ENCODE measurements at places on chromosomes 5 and 9. TPM values are rescaled to one million over a fixed set of nuclear protein-coding genes. Genes with fewer than 3 reads are reported as not detected.

GRCh38 chr5:7671381-7671993, 179.4 kb downstream of the CFAP90 start:
- DNase-seq: no peak

- DNase-seq: no peak
Observed at GRCh38 chr5:152246401-152246800, 158.7 kb downstream of the NMUR2 start.

DNA sequence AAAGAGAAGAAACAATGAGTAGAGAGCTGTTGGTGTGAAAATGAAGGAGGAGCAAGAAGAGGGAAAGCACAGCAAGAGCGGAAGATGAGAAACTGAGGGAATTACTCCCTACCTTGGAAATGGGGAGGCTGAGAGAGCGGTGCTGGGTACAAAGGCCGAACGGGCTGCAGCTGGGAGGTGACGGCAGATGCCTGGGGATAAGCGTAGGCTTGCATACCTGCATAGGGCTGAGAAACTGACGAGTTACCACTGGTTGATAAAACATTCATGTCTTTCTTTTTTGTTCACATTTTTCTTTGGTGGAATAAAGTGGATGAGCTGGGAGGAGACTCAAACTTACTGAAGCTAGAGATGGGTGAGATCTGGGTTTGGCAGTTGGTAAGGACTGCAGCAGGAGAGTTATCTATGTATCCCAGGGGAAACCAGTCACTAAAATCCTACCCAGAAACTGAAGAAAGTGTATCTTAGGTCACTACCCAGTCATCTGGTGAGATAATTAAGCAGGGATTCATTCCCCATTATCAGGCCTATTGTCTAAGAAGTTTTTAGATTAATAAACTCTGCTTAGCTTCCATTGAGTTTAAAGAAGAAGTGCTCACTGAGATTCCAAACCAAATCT, 34.8 kb downstream of the FKBP15 start:
- DNase-seq: no peak

PTGS1 gene
- total RNA-seq: 3.0 TPM

GRCh38 chr5:126106029-126106428, 317.2 kb upstream of the GRAMD2B start:
- no peak for DNase-seq

SREK1 gene
- total RNA-seq: 226 TPM

GRCh38 chr5:82274343-82275211, 3.6 kb downstream of the RPS23 start:
- no peak for DNase-seq

GRCh38 chr9:93061260-93061751, 2.8 kb downstream of the SUSD3 start:
- DNase-seq: peak; percentile 67

- no peak for DNase-seq
Observed at GRCh38 chr5:17132444-17133083, 84.9 kb upstream of the BASP1 start.

DNA sequence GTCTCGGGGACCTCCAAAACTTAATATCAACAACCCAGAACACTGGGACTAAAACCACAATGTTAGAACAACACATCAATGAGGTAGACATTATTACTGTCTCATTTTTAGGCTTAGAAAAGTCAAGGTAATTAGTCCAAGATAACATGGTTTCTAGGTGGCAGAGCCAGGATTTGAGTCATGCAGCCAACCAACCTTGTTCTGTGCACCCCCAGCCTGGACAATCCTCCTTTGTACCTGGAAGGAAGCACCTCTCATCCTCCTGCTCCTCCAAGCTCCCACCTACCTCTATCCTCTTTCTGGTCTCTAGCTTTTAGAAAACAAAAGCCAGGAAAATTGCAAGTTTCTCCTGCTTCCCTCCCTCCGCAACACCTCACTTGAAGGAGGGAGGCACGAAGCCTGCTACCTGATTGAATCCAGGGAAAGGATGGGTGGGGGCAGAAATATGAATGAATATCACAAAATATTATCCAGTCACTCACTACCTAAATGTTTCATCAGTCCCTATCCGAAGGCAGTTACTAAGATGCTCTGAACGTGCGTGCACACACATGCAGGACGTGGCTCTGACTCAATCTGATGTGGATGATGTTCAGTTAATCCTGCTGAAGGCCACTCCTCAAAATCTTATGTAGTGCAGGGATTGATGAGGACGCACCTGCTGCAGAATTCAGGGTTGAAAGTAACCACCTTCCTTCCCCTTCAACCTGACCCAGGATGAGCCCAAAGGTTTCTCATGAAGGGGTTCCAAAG, 26.3 kb upstream of the TTC1 start:
- DNase-seq: no peak

CTSV gene
- not detected for total RNA-seq

FRRS1L gene
- 10.9 TPM for total RNA-seq

CCL21 gene
- 248 TPM for total RNA-seq

NPDC1 gene
- 73.0 TPM for total RNA-seq

GRCh38 chr9:117017414-117017985, 330.4 kb downstream of the TRIM32 start:
- DNase-seq: no peak

LRRC19 gene
- not detected for total RNA-seq

- no peak for DNase-seq
Observed at GRCh38 chr5:132489051-132489770, 1.4 kb downstream of the IRF1 start.

DNA sequence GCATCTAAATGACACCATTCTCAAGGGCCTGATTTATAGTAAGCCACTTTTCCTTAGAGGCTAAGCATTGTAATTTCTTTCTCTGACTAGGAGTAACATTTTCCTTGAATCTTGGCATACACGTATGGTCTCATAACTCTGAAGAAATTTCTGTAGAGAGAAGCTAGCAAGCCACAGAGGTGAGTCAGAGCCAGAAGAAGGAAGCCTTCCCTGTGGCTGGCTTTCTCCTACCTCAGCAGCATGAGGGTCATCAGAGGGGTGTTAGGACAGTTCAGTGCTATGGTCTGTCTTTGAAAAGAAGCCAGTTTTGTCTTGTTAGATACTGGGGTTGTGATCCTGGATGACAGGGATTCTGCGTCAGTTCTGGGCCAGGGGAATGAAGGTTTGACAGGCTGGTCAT, 3.2 kb downstream of the SNX30 start:
- DNase-seq: peak; percentile 40

C5orf52 gene
- total RNA-seq: not detected

- peak; percentile 40 for DNase-seq
Observed at GRCh38 chr5:181190711-181191525, 14.1 kb downstream of the TRIM7 start.

DNA sequence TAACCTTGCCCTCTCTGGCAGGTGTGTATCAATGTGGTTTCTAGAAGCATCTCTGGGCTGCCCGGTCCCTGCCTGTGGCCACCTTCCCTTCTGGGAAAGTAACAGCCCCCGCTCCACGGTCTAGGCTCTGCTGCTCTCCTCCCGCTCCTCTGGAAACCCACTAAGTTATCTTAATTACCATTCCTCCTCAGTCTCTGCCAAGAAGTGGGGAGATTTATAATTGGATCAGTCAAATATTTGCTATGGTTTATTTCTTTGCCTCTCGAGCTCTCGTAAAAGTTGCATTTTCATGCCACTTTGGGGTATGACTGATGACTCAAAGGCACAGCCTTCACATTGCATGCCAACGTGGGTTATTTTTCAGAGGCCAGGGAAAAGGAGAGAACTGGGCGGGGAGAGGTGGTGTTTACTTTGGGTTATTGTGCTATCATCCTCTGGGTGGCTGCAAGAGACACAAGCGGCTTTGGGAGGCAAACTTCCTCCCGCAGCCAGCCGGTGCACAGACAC, 205.3 kb upstream of the WWC1 start:
- DNase-seq: peak; percentile 34

GRCh38 chr9:133510926-133511505, 13.7 kb downstream of the MYMK start:
- no peak for DNase-seq

DNA sequence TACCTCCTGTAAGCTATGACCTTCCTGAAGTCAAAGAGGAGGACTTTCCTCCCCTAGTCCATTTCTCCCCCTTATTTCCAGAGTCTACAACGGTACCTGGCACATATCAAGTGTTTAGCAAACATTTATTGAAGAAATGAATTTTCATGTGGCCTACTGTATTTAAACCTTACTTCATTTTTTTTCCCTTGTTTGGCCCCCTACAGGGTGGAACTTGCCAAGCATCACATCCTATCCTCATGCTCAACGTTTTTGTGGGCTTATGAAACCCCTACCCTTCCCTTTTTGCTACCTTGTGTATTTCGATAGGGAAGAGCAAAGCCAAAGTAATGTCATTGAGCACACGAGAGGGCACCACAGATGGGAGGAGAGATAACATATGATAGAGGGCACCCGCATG, 1857.8 kb upstream of the WWC1 start:
- DNase-seq: no peak

DNA sequence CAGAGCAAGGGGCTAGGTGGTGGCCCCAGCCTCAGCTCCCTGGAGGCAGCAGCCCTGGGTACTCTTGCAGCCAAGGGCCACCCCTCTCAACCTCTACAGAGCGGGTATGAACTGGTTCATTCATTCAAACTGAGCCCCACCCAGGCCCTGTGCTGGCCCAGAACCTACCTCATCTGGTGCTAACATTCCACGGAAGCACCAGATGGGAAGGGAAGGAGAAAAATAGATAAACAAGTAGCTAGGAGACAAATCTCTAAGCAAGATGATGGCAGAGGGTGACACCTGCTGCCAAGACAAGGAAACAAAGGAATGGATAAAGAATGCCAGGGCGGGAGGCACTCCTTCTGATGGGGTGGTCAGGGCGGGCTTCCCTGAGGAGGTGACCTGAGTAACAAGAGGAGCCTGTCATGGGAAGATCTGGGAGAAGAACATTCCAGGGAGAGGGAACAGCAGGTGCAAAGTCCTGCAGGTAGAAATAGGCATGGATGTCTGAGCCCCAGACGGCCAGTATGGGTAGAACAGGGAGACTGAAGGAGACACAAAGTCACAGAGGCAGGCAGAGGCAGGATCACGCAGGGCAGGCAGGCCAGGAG, 6.1 kb downstream of the ST6GALNAC4 start:
- DNase-seq: no peak

DNA sequence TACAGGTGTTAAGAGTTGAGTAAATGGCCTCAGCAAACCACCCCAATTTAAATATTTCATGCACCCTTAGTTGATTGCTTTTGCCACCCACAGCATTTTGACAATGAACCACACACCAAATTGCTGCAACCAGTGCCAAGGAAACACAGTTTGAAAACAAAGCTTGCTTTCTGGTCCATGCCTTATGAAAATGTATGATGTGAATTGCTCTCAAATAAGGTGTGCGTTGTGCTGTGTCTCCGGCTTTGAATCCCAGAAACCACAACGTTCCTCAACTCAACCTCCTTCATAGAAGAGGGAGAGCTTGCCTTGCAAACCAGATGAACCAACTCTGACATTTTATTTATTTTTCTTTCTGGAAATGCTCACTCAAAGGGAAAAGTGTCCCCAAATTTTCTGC, 762.7 kb downstream of the TLE1 start:
- no peak for DNase-seq

- no peak for DNase-seq
Observed at GRCh38 chr5:160233215-160233614, 3.9 kb downstream of the FABP6 start.

GRCh38 chr9:97629156-97629555, 4.0 kb downstream of the TSTD2 start:
- DNase-seq: no peak

DNA sequence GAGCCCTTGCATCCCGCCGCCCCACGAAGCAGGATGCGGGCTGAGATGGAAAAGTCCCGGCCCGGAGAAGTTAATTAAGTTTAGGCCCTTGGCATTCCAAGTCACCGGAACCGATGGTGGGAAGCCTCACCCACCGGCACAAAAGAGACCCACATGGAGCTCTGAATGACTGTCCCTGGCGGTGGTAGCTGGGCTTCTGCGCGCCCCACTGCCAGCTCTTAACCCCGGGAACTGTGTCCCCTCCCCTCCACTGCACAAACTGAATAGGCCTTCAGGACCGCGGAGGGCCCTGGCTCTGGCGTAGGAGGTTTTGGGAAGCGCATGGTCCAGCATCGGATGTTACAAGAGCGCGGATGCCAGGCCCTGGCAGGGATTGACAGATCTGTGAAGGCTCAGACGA, 291.1 kb upstream of the TUT7 start:
- no peak for DNase-seq

DNA sequence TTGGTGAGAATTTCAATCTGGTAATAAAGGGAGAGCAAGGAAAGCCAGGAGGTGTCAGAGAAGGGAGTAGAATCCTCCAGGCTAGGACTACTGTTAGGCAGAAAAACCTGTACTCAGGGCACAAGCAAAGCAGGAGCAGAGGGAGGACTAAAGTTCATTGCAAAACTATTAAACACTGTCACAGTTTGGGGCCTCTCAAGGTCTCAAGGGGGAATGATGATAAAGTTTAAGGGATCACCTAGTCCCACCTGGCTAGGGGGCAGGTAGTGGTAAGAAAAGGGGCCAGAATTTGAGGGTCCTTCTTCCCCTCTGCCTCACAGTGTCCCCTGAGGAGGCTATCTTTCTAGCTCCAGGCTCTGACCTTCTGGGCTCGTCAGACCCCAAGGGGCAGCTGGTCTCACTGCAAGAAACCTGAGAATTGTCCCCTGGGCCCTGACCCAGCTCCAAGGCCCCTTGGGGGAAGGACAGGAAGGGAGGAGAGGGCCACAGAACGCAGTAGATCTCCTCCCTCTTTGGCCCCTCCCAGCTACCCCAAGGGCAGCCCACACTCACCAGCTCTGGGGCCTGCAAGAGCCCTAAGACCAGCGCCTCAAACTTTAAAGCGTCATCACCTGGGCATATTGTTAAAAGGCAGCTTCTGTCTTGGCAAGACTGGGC, 974 bp downstream of the CCDC69 start:
- peak; percentile 57 for DNase-seq

Data from uterus (tissue), 4 donors.